ENCODE measurements at places on chromosomes 12 and 14.

- no peak for DNase-seq
Observed at GRCh38 chr14:51691176-51691575, 39.5 kb downstream of the FRMD6 start.

DNA sequence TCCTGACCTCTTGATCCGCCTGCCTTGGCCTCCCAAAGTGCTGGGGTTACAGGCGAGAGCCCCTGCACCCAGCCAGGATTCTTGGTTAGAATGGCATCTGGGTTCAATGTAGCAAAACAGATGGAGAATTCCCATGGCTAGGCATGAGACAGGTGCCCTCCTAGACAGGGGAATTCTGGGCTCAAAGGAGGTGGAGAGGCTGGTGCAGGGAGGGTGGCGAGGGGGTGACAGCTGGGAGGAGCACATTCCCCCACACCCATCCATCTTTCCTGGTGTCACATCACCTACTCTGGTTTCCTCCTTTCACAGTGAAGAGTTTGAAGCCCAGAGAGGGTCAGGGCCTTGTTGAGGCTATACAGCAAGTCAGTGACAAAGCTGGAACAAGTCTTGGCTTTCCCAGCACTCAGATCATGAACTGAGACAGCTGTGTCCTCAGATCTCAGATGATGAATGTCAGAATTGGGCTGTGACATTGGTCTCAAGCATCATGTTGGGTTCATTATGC, 2.8 kb downstream of the SERPINA1 start:
- no peak for DNase-seq

- DNase-seq: no peak
Observed at GRCh38 chr14:20002319-20002718, 356 bp downstream of the OR4Q2 start.

DNA sequence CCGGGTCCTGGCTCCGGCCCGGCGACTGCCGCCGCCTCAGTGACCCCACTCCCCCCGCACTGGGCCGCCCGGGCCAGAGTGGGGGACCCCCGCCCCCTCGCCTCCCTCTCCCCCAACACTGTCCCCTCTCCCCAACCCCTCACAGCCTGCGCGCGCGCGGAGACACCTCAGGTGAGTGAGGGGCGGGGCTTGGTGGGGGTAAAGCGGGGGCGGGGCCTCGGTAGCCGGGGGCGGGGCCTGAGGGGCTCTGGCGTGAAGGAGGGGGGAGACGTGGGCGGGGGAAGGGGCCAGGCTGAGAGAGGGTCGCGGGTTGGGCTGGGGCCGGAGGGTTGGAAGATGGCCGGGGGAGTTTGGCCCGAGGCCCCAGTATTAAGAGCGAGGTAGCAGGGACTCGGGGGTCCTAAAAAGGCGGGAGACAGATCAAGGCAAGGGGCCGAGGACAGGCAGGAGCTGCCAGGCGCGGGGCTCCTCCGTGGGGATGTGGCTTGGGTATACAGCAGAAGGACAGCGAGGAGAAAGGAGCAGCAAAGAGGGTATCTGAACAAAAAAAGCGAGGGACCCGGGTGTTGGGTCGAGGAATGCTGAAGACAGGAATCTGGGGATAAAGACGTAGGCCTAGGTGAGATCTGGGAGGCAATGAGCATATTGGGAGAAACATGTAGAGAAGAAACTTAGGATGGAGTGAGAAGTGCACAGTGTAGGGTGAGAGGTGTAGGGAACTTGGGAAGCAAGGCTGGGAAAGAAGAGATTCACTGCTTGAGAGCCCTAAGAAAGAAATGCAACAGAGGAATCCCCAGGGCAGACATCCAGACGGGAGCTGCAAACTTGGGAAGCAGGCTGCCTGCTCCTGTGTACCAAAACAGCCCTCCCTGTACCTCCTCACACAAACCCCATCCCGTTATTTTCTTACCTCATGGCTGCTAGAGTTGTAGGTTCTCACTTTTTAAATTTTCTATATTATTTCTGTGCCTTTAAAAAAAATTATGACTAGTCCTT, 10.8 kb downstream of the SUOX start:
- no peak for DNase-seq

GRCh38 chr14:42602336-42602845, 995.7 kb downstream of the LRFN5 start:
- no peak for DNase-seq

- no peak for DNase-seq
Observed at GRCh38 chr14:105944632-105945610, 418.5 kb downstream of the TMEM121 start.

DNA sequence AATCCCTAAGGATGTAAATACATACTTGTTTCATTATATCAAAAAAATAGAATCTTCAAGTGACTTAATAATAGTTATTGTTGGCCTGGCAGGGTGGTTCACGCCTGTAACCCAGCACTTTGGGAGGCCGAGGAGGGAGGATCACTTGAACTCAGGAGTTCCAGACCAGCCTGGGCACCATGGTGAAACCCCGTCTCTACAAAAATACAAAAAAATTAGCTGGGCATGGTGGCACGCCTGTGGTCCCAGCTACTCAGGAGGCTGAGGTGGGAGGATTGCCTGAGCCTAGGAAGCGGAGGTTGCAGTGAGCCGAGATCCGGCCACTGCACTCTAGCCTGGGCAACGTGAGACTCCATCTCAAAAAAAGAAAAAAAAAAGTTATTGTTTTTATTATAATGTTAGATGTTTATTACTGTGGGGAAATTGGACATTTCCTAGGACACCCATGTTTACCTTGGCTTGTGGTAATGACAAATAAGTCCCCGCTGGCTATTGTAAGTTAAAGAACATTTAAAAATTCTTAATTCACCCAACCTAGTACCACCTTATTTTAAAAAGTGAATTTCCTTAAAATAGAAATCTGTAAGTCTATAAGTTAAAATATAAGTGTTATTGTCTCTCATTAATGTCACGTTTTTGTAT, 1.8 kb downstream of the USP15 start:
- no peak for DNase-seq

GRCh38 chr12:111138016-111138415, 217.6 kb upstream of the MYL2 start:
- no peak for DNase-seq

Data from CMK (cell line).